GM23338 (cell line): ENCODE measurements at places on chromosomes 7 and 10.

GRCh38 chr7:144137501-144137900 is 14.5 kb downstream of the OR2A14 start:
- DNase-seq: no peak

GRCh38 chr7:108026647-108027046 is 23.7 kb upstream of the LAMB1 start:
- DNase-seq: no peak

- no peak for DNase-seq
Observed at GRCh38 chr10:118979661-118980060, 49.9 kb upstream of the NANOS1 start.

DNA sequence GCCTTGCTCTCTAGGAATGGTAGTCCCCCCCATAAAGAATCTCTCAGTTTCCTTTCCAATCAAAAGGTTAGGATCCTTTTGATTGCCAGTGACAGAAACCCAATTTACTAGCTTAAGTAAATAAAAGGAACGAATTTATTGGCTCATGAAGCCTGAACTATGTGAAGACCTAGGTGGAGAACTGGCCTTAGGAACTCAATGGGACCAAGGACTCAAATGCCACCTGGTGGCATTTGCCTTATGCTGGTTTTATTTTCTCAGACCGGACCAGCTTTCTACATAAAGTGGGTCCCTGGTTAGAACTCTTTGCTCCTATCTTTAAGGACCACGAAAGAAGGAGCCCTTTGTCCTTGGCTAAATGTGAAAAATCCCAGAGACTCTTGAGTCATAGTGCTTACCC is 25.4 kb downstream of the CFTR start:
- peak; percentile 36 for DNase-seq

- DNase-seq: no peak
Observed at GRCh38 chr10:44356139-44357022, 28.5 kb downstream of the CXCL12 start.

DNA sequence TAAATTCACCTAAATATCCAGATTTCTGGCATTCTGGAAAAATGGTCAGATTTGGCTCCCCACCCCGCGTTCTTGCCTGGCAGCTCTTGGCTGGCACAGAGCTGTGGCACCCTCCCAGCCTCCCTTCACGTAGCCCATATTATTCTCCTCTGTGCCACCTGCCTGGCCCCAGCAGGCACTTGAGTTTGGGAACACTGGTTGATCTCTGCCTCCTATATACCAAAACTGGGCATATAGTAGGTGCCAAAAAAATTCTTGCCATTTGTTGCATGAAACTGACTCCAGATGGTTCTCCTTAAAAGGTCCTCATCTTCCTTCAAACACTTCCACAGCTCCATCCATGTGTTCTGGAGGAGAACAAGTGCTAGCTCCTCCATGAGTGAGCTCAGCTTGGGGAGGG is 167.0 kb downstream of the RPS24 start:
- DNase-seq: no peak

GRCh38 chr7:46572691-46573090 is 651.6 kb upstream of the IGFBP3 start:
- no peak for DNase-seq

DNA sequence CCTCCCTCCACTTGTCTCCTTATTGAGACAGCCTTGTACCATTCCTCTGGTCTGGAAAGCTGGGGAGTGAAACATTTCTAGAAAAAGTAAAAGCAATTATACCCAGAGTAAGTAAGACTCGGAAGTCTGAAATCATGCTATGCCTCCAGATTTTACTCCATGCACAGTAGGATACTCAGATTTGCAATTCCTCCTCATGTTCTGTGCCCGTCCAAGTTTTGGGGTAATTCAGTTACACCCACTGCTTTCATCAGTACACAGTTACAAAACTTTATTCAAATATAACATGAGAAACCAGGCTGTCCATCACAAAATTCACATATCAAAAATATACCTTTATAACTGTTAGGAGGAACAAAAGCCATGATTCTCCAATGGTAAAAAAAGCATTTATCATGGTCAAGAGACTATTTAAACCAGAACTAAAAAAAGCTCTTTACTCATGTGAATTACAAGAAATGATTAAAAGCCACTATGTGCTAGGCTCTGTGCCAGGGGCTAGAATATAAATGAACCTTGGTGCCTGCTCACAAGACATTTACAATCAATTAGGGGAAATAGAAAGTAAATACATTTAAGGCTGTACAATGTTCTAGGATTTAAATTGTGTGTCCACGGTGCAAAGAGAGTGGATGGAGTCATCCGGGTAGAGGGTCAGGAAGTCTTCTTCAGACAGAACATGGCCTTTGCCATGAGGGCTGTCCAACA is 320.2 kb downstream of the ELMO1 start:
- no peak for DNase-seq

GRCh38 chr7:95373323-95373722 is 22.9 kb downstream of the PON3 start:
- no peak for DNase-seq
